Stimulated activated CD4-positive, alpha-beta T cell treated with anti-CD3 and anti-CD28 coated beads, TNF-alpha, amount 100 ng/mL, for 1 hour (primary cell): ENCODE measurements at places on chromosomes 6 and 20.

DNA sequence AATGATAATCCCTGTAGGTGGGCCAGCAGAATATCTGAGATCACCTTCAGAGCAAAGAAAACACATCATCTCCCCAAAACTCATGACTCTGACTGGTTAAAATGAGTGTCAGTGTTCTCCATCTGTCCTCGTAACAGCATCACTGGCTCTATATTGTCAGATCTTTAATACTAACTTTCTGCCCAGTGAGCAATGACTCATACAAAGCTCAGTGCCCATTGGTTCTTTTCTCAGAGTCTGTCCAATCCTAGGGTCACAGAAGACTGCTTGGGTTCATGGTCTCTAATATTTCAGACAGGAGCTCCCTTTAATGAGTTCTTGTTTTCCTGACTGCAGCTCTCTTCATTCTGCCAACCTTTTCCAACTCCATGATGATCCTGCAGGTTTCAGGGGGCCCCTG is 36.4 kb downstream of the HLA-DPB1 start:
- DNase-seq, result no peak

DNA sequence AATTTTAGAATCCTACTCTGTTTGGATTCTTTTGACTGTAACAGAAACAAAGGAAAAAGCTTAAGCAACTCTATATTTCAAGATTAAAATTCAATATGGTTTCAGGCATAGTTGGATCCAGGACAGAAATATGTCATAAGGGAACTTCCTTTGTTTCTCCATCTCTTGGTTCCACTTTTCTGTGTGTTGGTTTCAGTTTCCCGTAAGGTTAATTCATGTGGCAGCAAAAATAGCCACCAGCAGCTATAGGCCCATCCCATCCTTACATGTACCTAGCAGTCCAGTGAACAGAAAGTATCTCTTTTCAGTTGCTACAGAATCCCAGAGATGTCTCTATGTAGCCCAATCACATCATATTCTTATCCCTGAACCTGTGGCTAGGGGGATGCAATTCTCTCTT is 8.8 kb upstream of the FAM8A1 start:
- no peak for DNase-seq

DNA sequence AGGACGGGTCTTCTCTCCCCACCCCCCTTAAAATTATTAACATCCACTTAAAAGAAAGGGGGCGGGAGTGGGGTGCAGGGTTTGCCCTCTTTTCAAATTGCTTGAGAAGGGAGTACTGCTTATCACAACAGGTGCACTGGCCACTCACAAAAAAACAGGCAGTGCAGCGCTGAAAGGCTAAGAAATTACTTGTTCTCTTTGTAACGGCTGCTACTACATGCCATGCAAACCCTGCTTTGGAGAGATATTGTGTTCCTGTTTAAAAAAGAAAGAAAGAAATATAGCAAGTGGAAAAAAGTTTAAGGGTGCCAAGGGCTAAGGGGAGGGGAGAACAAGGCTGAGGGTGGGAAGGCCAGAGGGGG is 312.7 kb upstream of the JARID2 start:
- no peak for DNase-seq

GRCh38 chr20:62646851-62647520 is 4.7 kb downstream of the SLCO4A1 start:
- no peak for DNase-seq

GRCh38 chr20:19809505-19809904 is 51.4 kb downstream of the RIN2 start:
- DNase-seq, result no peak

GRCh38 chr6:56652231-56652630 is 9.5 kb upstream of the DST start:
- no peak for DNase-seq

GRCh38 chr6:143060806-143061596 is at the start of gene AIG1:
AIG1 (plus strand) TSS chr6:143060889; CDS start chr6:143060926, 37 bp downstream.
- peak; percentile 40 for DNase-seq
